ENCODE measurements at places on chromosomes 11 and 22. TPM values are rescaled to one million over a fixed set of nuclear protein-coding genes. Genes with fewer than 3 reads are reported as not detected.

GRCh38 chr11:6845383-6845782, at the start of gene OR10A5:
Gene OR10A5, plus strand, starts transcription at chr11:6845683. Its CDS starts 0 bp downstream, at chr11:6845683.
- no peak for DNase-seq

DNA sequence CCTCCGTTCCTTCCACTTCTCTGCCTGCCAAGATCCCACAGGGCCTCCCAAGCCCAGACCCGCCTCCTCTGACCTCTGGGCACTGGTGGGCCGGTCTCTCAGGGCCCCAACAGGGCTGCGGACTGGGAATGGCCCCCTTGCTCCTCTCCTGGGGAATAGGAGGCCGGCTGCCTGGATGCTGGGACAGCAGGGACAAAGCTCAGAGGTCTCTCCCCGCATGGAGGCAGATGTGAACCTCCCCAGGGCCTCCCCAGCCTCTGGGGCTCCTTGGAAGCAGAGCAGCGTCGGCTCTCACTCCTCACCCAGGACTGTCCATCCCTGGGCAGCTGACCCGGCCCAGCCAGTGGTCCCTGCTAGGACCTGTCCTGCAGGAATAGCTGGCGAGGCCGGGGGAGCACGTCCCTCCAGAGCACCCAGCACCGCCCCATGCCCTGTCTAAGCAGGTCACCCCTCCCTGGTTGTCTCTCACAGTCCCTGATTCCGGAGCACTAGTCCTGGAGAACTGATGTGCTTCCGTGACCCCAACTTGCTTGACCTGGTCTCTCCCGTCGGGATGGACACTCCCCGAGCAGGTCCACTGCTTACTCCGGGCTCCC, 85.8 kb downstream of the RTL6 start:
- DNase-seq = no peak

AGBL2 gene
- total RNA-seq = 3.7 TPM

- no peak for DNase-seq
Observed at GRCh38 chr11:69113226-69113625, 42.5 kb upstream of the SMIM38 start.

- DNase-seq = peak; percentile 69
Observed at GRCh38 chr11:110463153-110463552, 33.4 kb downstream of the FDX1 start.

- DNase-seq = no peak
Observed at GRCh38 chr11:127049486-127049885, 48.9 kb upstream of the KIRREL3 start.

DNA sequence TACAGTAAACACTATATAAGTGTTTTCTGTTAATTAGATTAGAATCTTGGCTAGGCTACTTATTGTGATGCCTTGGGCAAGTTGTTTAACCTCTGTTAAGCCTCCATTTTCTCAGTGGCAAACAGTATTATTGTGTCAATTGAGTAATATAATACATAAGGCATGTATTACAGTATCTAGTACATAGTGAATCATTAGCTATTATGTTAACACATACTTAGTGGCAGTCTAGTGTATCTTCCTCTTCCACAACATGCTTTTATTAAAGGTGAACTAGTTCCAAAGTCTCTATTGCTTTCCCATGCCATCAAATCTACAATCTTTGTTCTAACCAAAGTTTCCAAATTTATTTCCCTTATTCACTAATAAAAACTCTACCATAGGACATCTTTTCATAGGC, 200.9 kb downstream of the SOX6 start:
- no peak for DNase-seq

DNA sequence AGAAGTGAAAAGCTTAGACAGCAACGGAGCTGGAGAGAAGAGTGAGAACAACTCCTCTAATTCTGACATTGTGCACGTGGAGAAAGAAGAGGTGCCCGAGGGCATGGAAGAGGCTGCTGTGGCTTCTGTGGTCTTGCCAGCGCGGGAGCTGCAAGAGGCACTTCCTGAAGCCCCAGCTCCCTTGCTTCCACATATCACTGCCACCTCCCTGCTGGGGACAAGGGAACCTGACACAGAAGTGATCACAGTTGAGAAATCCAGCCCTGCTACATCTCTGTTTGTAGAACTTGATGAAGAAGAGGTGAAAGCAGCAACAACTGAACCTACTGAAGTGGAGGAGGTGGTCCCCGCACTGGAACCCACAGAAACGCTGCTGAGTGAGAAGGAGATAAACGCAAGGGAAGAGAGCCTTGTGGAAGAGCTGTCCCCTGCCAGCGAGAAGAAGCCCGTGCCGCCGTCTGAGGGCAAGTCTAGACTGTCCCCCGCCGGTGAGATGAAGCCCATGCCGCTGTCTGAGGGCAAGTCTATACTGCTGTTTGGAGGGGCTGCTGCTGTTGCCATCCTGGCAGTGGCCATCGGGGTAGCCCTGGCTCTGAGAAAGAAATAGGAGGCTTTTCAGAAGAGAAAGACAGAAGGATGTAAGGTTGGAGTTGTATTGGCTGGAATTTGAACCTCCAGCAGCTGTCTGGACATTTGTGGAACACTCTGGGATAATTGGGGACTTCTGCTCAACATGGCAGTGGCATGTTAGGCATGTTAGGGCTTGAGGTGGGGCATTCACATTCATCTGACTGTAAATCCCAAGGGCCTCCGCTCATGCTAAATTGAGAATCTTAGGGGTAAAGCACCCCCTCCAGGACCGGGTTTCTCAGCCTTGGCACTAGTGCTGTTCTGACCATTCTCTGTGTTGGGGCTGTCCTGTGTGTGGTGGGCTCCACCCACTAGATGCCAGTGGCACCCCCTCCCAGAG, 47.1 kb downstream of the BID start:
- DNase-seq = no peak

- no peak for DNase-seq
Observed at GRCh38 chr11:77080643-77081210, 14.0 kb downstream of the CAPN5 start.

DNA sequence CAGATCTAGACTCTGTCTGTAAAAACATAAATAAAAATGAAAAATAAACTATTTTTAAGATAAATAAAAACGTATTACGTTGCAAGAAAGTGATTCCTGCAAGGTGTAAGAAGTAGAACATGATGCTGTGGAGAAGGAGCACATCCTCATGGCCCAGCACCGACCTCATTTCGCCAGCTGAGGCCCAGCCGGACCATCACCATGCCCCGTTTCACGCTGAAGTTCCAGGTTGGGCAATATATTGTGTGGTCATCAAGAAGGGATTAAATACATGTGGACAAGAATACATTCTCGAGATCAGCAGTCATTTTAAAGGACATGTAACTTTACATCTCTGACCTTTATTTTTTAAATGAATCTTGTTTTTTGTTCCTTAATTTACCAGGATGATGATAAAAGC, 20.7 kb upstream of the CTTN start:
- no peak for DNase-seq

DNA sequence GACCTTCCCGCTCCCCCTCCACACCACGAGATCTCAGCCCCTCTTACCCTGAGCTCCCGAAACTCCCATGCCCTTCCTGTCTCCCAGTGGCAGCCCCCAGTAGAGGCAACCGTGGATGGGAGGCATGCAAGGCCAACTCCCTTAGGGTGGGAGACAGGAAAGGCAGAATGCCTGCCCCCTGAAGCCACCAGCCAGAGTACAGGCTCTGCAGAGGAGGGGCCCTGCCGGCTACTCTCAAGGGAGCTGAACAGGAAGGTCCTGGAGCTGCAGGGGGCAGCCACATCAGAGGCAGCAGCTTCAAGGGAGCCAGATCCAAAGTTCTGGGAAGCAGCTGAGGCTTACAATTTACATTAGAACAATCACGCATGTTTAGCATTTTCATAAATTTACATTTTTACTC, 38.3 kb downstream of the PDE2A start:
- no peak for DNase-seq

- DNase-seq = no peak
Observed at GRCh38 chr11:128417607-128418324, 169.6 kb downstream of the ETS1 start.

DNA sequence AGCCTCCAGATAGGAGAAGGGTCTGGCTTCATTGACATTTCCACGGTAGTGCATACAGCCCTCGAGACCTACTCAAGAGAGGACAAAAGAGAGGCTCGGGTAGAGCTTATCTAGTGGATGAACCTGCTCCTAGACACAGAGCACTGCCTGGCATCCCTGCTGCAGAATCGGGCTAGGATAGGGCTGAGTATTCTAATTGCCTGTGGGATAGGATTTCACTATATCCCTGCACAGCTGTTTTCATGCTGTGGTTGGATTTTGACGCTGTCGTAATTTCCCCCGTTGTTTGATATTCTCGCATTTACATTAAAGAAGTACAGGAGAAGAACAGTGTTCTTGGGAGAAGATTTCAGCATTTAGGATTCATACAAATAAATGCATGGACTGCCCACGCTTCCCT, 107.8 kb downstream of the KIRREL3 start:
- DNase-seq = peak; percentile 21

DNA sequence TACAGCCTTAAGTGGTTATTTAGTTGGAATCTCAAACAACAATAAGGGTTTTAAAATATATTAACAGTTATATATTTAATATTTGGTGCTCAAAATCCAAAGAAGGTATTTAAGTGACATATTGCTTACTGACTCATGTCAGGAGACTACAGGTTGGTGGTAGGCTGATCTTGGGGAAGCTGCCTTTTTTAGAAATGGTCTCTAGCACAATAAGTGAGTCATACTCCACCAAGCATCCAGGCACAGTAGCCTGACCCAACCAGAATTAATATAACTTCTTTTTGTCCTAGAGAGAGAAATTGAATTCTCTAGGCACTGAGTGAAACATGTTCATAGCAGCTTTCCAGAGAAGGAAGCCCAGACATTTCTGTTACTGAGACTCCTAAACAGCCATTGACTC, 868.5 kb upstream of the TENM4 start:
- DNase-seq = no peak

- peak; percentile 28 for DNase-seq
Observed at GRCh38 chr11:13487661-13488030, 8.2 kb downstream of the PTH start.

DNA sequence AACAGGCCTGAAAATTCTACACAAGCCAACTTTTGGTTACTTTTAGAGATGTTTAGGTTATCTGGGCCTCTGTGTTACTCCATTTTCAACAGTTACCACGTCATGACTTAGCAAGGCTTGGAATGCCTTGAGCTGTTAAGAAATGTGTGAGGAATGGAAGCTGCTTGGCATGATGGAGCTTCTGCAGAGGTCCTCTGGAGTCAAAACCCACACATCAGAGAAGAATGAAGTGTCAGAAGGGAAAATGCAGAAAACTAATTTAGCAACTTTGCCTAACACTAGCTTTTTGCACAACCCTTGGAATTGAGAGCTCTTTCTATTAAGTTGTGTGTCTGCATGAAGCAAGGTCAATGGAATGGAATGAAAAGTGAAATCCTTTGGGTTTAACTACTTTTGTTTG, 27.4 kb downstream of the FAT3 start:
- DNase-seq = no peak

GRCh38 chr11:78533399-78533798, 41.3 kb downstream of the NARS2 start:
- DNase-seq = no peak

KCNJ1 gene
- total RNA-seq = 0.41 TPM

- no peak for DNase-seq
Observed at GRCh38 chr11:80282643-80283042, 841.8 kb upstream of the TENM4 start.

DNA sequence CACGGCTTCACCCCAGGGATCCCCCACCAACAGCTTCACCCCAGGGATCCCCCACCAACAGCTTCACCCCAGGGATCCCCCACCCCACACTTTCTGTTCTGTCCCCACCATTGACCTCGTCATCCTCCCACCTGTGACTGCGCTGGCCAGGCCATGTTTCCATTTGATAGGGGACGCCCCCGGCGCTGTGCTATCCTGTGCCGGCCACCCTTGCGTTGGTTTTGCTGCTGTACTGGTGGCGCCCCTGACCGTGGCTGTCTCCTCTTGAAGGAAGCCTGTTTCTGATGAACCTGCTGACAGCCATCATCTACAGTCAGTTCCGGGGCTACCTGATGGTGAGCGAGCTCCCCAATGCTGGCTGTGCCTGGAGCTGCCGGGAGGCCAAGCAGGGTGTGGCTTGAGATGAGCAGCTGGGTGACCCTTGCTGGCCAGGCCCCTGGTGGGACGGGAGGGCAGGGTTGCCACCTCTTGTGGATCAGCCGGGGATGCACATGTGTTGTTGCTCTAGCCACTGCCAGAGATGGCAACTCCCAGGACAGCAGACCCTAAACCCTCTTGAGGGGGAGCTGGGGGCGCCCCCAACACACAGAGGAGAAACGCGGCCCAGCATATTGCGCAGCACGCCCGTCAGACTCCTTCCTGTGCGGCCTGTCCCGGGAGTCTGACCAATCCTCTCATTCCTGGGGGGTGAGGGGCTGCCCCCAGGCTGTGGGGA, 22.5 kb downstream of the TPCN2 start:
- DNase-seq = no peak

DNA sequence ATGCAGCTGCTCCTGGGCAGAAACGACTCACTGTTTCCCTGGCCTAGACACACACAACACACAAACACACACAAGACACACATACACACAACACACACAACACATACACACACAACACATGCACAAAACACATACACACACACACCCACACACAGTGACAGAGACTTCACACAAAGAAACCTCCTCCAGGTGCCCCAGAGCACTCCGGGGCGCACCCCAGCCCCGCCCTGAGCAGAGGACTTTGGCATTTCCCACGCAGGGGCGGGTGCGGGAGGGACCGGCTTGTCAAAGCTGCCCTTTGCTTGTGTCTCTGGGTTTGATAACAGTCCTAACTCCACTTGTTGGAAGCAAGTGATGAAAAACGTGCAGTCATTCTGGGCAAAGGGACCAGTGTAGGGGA, 6.5 kb downstream of the APOBEC3A start:
- DNase-seq = no peak

Measured in neural progenitor cell (in vitro differentiated cells).